ENCODE measurements at places on chromosomes 6 and 20.

GRCh38 chr6:154503658-154504057, 6.8 kb downstream of the CNKSR3 start:
- no peak for DNase-seq

GRCh38 chr6:2971420-2972218, at the start of gene SERPINB6:
Gene SERPINB6, minus strand, starts transcription at chr6:2971567. Its CDS starts 12,235 bp downstream, at chr6:2959332.
- DNase-seq, result peak; percentile 30

GRCh38 chr6:153673225-153673624, 365.8 kb upstream of the OPRM1 start:
- DNase-seq, result no peak

DNA sequence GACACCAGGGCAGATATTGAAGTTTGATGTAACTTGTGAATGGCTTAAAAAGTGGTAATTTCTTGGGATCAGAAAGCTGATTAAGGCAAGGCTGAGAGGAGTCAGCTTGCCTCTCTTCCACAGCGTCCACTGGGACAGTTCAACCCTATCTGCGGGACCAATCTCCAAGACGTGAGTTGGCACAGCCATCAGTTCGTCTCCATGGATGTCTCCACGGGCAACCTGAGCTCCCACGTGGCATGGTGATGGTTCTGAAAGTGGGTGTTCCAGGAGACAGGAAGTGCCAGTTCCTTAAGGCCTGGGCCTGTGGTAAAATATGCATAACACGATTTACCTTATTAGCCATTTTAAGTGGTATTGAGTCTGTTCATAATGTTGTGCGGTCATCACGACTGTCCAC, 67.9 kb upstream of the BHLHE23 start:
- no peak for DNase-seq

DNA sequence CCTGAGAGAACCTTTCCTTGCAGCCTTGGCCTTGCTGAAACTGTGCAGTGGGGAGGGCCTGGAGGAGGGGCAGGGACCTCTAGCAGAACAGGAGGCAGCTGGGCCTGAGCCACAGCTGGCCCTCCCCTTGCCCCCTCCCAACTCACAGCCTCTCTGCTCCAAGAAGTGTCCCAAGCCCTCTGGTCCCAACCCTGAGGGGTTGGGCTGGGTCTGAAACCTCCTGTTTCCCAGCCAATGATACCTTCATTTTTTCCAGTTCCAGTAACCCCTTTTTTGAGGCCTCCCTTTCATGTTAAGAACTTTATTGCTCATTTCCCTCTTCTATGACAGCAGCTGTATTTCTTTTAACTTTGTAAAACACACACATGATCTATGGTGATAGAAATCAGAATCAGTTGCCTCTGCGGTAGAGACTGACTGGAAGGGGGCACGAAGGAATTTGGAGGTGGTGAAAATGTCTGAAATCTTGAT, 17.9 kb upstream of the ARMC12 start:
- no peak for DNase-seq

DNA sequence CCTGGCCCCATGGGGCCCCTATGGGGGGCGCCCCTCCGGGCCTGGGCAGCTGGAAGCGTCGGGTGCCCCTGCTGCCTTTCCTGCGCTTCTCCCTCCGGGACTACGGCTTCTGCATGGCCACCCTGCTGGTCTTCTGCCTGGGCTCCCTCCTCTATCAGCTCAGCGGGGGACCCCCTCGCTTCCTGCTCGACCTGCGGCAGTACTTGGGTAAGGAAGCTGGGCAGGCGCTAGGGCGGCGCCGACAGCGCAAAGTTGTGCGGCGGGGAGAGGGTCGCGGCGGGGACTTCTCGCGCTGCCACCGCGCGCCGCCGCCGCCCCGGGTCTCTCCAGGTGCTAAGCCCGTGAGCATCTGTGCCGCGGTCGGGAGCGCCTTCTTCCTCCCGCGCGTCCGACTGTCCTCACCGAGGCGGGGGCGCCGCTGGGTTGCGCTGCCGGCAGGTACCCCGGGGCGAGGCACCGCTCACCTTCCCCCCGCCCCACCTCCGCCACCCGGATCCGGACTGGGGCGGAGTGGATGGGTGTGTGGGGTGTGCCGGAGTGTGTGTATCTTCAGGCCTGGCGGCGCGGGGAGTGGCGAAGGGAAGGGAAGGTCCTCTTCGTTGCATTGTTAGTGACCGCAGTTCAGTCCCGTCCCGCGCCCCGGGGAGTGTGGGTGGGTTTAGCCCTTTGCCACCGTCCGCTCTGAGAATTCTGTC, 788 bp downstream of the UST start:
- DNase-seq, result no peak

GRCh38 chr20:44587035-44587980, 4.9 kb downstream of the PKIG start:
- DNase-seq, result no peak

DNA sequence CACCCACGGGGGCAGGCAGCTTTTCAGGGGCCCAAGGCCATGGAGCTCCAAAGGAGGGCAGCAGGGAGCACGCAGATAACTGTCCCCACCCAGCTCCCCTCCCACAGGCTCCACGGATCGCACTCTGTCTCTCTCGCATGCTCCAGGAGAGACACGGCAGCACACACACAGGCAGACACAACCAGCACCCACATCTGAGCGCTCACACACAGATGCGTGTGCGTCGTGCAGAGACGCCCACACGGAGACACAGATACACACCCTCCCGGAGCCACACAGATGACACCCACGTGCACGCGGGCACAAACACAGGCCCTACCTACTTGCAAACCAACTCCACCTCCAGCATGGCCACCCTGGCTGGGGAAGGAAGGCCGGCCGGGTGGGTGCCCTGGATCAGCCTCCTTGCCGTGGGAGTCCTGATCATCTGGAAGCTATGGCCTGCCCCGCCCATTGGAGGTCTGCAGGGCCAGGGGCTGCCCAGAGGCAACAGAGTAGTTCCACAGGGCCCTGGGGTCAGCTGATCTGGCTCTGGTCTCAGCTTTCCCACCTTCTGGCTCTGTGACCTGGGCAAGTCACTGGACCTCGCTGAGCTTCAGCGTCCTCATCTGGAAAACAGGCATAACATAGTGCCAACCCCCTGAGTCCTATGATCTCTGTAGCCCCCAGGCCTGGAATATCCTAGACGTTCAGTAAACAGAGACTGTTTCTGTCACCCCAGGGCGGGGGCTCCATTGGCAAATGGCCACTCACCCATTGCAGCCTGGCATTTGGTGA, 31.5 kb downstream of the AAR2 start:
- DNase-seq, result no peak

DNA sequence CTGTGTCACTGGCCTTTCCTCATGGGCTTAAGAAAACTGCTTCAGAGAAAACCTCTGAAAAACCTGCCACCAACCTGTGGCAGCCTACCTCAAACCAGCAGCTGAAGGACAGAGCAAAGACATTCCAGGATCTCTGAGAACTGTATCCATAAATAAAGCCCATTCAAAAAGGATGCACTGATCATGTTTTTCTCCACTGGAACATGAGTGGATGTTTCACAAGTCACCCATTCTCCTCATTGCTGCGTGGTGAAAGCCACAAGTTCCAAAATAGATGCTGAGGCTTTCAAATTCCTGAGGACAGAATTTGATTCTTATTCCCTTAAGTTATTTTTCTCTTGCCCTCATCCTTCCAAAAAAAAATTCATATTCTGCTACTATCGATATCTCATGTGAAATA, 280.6 kb downstream of the KHDC1L start:
- DNase-seq, result no peak

DNA sequence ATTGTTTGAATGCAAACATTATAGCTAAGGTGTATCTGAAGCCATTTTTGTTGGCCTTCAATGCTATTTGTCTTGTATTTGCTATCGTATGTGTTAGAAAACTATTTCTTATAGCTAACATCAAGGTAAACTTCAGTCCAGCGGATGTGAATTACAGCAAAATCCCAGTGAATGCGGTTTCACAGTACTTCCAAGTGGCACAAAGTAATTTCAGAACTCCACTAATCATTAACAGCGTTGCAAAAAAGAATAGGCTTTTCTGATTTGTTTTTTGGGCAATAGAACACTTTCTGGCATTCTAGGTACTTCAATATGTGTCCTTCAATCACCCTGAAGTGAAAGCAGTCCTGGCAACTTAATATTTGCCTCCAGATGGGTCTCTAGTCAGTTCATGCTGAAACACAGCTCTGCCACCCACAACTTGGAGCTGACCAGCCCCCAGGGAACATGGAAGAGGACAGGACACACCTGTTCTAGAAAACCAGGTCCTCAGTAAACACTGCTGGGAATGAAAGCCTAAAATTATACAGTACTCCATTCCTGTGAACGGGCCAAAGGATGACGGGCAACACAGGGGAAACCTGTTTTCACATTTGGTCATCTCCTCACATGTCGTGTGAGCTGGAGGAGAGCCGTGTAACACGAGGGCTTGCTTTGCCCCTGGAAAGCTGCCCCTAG, 9.7 kb upstream of the MRPS10 start:
- DNase-seq, result no peak

GRCh38 chr6:139534472-139535115, 160.1 kb upstream of the CITED2 start:
- DNase-seq, result no peak

DNA sequence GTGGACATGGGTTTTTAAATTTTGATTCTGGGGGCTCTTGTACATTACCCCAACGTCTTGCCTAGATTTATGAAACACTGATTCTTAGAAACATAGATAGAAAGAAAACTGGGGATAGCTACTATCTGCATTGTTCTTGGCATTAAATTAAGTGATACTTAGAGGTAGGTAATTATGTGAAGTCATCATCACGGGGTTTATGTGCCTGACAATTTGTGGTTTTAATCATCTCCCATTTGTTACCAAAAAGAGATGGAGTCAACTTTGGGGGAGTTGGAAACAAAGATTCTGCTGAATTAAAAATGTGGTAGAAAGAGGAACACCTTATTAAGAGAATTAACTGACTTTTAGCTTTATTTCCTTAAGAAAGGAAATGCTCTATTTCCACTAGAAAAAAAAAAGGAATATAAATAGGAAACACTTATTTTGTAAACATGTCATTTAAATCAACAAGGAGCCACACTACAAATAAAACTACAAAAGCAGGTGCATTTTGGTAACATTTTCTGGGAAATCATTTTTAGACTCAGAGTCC, 5.6 kb downstream of the TNFAIP3 start:
- no peak for DNase-seq

DNA sequence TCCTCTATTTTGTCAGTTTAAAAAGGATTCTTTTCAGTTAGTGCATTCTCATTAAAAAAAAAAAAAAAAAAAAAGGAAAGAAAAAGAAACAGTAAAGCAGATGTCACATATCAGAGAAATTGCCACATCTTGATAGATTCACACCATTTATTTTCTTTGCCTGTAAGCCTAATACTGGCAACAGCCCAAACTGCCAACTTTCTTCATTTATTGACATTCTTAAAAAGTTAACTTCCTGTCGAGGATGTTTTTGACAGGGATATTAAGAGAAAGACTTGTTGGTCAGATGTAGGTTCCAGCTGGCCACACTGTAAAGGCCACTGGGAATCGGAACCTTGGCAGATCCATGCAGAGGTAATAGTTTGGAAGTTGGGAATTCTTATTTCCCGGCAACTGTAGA, 332.6 kb downstream of the NRN1 start:
- no peak for DNase-seq

DNA sequence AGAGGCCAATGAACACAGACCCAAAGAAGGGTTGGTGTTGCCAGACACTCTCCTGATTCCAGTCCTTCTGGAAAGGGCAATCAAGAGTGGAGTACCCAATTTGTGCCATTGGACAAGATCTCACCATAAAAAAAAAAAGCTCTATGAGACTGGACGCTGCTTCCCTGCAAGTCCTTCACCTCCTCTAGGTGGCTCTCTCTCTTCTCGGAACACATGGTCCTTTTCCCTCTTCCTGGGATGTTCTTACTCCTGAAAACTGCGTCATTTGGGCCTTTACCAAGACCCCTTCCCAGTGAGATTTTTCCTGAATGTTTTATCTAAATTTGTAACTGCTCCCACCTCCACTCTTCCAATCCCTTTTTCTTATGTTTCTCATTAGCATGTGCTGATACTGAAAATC, 280.8 kb downstream of the FOXA2 start:
- DNase-seq, result no peak

- no peak for DNase-seq
Measured at GRCh38 chr20:43916073-43916880, 1.6 kb downstream of the TOX2 start.

DNA sequence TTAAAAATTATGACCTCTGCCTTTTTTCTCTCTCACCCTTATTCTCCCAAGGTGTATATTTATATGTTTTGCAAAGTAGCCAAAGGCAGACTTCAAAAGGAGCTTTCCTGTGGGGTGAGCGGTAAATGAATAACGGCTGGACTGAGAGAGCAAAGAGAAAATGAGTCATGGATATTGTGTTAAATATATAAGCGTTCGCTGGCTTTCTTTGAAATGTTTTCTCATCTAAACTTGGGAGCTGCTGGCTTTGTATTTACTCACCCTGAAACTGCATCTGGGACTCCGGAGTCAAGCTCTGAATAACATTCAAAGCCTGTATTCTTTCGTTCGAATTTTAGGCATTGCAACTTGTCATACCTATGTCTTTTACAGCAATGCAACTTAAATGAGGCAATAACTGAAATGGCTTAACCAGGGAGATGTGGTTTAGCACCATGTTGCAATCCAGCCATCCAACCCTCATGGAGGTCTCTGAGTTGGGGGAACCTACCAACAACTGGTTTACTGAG, 32.0 kb downstream of the ATXN1 start:
- no peak for DNase-seq

GRCh38 chr6:31705931-31706330, 735 bp upstream of the LY6G6F start:
- no peak for DNase-seq

DNA sequence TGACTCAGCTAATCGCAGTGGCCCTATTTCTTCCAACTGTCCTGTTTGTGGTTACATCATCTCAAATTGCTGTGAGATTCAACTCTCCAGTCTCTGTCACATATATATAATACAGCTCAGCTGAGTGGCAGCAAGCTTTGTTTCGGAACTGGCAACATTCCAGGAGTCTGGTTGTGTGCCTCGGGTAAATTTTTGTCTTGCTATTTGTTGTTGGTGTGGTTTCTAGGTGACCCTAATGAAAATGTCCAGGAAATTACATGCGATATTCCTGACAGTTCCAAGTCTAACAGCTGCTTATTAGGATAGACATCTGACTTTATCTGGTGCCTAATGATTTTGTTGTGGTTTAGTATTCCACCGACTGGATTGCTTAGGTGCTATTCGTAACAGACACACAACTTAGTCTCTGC, 581.8 kb downstream of the CD109 start:
- DNase-seq, result no peak

GRCh38 chr20:8946036-8946940, 122.6 kb upstream of the PLCB4 start:
- DNase-seq, result no peak

DNA sequence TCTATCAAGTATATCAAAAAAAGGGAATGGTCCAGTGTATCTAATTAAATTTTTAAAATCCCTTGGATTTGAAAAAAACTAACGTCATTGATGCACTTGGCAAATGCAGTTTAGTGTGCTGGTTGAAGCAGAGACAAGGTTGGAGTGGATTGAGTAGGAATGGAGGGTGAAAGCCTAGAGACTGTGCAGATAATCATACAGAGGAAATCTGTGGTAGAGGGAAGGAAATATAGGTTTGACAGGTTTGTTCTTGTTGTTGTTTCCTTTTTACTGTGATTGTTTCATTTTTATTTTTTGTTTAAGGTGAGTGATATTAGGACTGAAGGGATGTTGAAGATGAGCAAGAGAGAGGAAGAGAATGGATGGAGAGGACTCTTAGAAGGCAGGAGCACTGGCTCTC, 29.0 kb upstream of the L3MBTL3 start:
- DNase-seq, result no peak

All from activated naive CD4-positive, alpha-beta T cell (primary cell).